ENCODE measurements at places on chromosomes 6 and 20.

- no peak for DNase-seq
Observed at GRCh38 chr20:57094252-57094891, 172.1 kb downstream of the BMP7 start.

DNA sequence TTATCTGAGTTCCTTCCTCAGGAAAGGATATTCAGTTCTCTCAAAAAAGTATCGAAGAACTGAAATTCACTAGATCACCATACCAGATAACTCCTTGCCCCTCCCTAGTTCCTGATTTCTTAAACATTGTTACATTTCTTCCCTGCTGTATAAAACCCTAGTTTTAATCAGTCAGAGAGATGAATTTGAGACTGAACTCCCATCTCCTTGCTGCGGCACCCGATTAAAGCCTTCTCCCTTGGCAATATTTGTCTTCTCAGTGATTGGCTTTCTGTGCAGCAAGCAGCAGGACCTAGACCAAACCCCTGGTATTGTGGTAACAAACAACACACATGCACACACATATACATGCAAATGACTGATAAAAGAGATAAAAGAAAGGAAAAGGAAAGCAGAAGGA, 1364.6 kb upstream of the GJE1 start:
- DNase-seq, result no peak

DNA sequence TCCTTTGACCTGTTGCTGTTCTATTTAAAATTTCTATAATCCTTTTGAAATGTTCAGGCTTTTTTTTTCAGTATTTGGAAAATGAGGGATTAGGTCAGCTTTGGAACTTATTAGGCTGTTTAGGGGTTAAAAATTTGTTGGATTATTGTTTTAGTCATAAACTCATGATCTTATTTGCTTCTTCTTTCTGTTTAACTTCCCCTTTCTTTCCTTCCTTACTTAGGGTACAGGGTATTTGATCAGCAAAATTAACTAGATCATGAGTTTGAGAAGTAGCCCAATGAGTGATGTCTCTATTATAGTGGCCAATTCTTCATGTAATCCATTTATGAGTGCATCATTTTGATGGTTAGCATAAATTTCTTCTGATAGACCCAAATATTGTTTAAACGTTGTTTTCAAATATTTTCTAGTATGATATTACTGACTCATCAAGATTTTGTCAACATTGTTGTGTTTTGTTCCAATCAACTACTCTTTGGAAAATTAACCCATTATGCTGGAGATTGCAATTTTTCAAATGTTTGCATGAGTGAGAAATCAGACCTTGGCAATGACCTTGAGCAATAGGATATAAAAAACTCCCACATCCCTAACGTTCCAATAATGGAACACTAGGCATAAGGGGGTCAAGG, 94.4 kb downstream of the OTOR start:
- no peak for DNase-seq

GRCh38 chr6:73699676-73700459, 3.9 kb downstream of the CD109 start:
- DNase-seq, result no peak

- no peak for DNase-seq
Observed at GRCh38 chr6:89566008-89566800, 72.3 kb downstream of the LYRM2 start.

DNA sequence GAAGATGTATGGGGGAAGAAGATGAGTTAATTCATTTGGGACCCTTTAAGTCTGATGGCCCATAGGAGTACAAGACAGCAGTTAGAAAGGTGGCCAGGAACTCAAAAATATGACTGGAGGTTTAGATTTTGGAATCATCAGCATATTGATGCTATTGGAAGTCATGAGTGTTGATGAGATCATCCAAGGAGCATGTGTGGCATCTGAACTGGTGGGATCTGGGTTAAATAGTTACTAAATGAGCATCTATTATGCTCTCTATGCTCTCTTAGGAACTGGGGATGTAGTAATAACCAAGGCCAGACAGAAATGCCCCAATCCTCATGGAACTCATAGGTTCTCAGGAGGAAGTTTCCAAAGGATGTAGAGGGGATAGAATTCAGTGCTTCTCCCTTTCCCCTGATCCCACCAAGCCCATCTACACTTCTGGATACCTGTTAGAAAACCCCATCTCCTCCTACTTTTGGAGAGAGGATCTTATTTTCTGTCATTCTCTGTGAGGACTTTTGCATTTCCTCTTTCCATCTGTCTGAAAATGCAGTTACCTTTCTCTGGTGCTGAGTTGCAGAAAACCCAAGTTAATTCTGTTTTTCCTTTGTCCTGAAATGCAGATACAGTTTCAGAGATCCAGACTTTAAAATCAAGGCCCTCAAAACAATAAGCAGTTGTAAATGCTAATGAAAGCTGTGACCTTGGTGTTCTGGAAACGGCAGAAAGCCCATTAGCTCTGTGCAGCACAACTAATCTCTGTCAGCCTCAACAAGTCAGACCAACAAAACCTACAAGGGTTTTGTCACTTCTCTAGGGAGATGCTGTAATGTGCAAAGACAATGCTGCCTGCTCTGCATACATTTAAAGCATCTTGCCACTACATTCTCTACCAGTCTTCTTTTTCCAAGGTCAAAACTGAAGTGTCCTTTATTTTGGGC, 65.8 kb downstream of the TBC1D7 start:
- no peak for DNase-seq

- DNase-seq, result no peak
Observed at GRCh38 chr6:92510137-92510536, 909.2 kb downstream of the EPHA7 start.

DNA sequence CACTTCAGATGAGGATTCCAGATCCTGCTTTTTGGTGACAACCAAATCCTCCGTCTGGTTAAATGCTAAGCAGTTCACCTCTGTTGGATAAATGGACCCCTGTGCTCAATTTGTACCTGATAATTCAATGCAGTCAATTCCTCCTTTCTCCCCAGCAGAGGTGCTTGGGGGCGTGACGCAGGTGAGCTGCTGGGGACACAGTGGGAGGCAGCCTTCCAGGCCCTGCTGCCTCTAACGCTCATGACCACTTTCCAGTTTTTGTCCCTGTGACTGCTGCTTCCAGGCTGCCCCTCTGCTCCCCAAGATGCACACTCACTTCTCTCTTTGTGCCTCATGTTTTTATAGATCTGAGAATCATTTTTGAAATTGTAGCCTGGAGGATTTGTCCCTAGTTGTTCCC, 78.5 kb downstream of the TTLL2 start:
- no peak for DNase-seq

- no peak for DNase-seq
Observed at GRCh38 chr6:111794727-111795452, 78.4 kb downstream of the FYN start.

- no peak for DNase-seq
Observed at GRCh38 chr6:13415283-13415682, 72.1 kb downstream of the GFOD1 start.

DNA sequence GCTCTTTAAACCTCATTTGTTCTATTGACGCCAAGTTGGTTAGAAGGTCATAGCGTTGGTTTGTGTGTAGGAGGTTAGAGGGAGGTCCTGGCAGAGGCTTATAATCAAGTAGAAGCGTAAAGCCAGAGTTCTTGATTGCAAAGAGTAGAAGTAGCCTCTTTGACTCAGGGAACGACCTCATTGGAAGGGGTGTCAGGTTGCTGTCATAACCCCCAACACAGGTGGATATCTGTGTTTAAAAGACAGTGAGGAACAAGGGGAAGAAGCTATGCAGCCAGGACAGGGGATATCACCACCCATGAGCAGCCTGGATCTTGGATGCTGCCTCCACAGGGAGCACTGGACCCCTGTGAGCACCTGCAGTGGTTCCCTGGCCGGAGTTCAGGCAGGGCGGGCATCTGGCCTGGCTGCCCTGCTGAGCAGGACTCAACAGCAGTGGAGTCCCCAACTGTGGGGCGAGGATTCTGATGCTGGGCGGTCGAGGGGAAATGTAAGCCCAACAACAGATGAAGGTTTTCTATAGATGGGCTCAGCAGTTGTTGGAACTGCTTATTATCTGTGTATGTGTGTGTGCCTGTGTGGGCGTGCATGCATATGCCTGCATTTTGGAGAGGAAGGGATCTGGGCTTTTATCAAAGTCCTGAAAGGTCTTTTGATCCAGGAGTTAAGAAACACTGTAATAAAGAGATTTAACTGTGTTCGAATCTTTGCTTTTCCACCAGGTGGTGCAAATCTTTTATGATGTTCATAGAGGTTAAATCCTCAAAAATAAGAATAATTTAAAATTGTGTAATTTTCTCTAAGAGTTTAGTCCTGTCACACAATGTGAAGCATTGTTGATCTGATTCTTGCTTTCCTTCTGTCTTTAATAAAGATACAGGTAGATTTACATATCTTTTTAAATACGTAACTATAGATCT, 27.7 kb downstream of the HIVEP1 start:
- no peak for DNase-seq

- no peak for DNase-seq
Observed at GRCh38 chr20:37759052-37759553, 65.3 kb downstream of the CTNNBL1 start.

- peak; percentile 41 for DNase-seq
Observed at GRCh38 chr6:28474441-28475219, 31.3 kb upstream of the ZSCAN23 start.

GRCh38 chr20:48120120-48120519, 334.8 kb upstream of the SULF2 start:
- no peak for DNase-seq

- DNase-seq, result no peak
Observed at GRCh38 chr20:11553603-11554002, 364.1 kb upstream of the BTBD3 start.

DNA sequence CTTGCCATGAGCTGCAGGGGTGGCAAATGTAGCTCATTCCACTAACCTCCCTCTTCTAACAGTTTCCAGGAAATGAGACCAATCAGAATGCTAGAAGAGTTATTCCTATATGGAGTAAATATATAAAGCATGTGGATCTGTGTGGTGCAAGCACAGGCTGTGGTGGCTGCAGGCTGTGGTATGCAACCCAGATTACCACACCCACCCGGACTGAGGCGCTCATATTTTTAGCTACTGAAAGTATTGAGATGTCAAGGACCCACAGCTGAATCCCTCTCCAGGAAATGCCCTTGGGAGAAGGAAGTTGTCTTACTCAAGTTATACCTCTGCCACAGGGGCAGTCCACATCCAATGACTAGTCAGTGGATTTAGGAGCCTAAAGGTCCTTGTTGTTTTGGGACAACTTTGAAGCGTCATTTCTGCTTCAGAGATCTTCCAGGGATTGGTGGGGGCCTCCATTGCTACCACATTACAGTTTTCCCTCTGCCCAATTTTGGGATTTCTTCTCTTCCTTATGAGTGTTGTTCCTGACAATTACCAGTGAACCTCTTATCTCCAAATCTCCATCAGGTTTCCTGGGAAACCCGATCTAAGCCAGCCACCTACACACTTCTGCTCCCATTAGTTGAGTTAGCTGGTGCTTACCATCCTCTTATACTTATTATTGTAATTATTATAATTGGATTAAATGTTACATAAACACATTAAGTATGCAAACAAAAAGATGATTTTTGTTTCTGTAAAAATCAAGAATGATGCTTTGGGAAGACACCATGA, 12.1 kb upstream of the REPS1 start:
- no peak for DNase-seq

DNA sequence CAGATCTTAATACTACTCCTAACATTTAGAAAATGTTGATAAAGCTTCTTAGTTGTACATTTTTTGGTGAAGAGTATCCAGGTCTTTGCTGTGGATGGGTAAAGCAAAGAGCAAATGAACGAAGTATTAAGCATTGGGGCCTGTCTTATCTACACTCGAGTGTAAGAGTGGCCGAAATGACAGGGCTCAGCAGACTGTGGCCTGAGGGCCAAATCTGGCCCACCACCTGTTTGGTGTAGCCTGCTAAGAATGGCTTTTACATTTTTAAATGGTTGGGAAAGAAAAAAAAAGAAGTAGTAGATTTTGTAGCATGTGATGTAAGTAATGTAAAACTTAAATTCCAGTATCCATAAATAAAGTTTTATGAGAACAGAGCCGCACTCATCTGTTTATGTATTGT, 19.4 kb upstream of the MAPK13 start:
- no peak for DNase-seq

- DNase-seq, result no peak
Observed at GRCh38 chr6:140440223-140440835, 1065.9 kb upstream of the CITED2 start.

GRCh38 chr6:124132256-124132655, 328.6 kb downstream of the NKAIN2 start:
- no peak for DNase-seq

DNA sequence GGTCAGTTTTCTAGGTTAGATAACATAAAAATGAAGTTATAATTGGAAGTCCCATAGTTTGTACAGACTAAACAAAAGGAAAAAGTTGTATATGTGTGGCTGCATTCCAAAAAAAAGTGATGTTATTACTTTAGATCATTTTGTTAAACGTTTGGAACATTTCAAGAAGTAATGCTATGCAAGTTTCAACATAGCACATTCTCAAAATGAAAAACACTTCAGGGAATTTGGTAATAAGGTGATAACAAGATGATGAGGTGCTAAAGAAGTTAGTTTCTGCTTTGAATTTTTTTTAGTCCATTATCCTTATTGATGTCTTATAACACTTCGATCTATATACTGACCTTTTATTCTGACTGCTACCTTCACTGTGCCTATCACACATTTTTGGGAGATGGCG, 250.7 kb downstream of the PHF3 start:
- DNase-seq, result no peak

DNA sequence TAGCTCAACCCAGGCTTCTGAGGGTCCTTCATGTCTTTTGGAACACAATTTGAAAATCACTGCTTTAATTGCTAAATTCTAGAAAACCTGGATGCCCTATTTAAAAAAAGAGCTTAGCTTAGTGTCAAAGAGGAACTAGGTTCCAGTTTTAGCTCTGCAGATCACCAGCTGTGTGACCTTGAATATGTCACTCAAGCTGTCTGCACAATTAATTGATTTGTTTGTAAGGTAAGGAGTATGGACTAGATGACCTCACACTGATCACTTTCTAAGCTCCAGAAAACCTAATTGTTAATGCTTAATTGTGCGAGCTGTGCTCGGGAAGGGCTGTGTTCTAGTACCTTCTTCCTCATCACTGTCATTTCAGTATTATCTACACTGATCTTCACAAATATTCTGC, 26.2 kb downstream of the UTRN start:
- DNase-seq, result no peak
